ENCODE measurements at places on chromosomes 1 and 21.

DNA sequence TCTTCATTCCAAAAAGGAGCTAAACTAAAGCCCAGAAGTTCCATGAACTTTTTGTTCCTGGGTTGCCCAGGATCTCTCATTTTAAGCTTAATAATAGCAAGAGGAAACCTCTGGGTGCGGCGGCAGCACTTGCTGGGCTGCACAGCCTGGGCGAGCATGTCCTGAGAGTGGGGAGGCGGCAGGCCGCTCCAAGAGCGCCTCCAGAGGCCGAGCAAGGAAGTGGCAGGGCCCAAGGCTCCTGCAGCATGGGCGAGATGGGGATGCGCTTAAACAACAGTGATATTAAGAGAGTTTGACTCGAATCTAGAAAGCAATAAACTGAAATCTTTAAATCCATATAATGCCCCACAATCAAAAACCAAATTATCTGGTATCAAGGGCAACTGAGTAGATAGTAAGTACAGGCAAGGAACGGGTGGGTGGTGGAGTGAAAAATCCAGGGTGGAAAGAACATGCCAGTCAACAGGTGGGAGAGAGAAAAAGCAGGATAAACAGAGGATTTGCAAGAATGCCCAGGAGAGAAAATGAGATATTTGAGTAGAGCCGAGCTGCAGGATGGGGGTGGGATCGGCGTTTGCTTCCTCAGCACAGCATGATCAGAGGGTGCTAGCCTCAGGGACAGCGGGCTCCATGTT, 14.1 kb upstream of the TNR start:
- peak; percentile 32 for DNase-seq

GRCh38 chr1:147545133-147545532, 3.8 kb downstream of the BCL9 start:
- DNase-seq = no peak

DNA sequence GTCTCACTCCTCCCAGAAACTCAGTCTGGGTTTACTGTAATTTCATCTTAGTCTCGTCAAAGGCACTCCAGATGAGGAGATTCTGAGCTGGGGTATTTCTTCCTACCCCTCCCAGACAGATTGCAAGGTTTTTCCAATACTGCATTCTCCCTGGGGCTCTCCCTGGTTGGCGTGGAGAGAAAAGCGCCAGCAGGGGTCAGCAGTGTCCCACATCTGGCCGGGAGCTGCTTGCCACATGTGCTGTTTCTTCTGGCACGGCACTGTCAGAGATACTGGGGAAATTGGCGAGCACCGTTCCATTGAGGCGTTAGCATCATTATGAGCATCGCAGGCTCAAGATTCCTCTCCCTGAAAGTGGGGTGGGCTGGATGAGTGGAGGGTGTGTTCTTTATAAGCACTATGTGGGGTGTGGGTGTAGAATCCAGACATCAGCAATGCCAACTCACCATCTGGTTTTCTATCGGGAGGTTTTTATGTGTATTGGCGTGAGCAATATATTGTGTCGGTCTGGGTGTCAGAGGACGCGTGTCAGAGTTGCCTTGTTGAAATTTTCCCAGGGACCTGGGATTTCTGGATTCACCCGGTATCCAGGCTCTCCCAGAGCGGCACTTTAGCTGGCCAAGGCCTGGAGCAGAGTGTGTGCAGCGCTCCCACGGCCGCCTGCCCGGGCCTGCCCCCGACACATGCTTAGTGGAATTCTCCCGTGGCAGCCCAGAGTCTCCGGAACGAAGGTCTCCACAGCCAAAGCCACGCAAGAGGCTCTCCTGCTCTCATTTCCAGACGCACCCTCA, 8.0 kb upstream of the NAV1 start:
- peak; percentile 58 for DNase-seq

GRCh38 chr1:58107943-58108342, 438.6 kb downstream of the OMA1 start:
- DNase-seq = no peak

GRCh38 chr1:30735124-30735523, 11.7 kb upstream of the MATN1 start:
- DNase-seq = no peak

DNA sequence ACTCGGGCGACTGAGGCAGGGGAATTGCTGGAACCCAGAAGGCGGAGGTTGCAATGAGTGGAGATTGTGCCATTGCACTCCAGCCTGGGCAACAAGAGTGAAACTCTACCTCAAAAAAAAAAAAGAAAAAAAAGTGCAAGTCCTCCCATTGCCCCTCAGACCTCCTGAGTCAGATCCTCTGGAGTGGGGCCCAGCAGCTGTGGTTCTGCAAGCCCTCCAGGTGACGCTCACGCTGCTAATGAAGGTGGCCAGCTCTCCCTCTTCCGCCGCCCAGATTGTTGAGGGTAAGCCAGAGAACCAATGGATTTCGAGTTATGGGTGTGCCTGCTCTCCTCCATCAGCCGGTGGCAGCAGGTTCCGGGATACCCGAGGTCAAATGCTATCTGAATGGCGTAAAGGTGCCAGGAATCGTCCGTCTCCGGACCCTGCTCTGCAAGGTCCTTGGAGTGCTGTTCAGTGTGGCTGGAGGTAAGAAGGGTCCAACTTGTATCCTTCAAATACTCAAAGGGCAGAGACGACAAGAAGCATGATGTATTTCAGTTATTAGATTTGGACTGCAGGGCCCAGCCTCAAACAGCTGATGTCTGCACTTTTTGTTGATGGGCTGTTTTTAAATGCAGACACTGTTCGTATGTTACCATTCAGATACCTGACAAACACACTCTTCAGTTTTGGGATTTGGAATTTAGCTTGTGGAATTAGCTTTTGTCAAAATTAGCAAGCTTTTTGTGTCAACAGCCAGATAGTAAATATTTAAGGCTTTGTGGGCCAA, 17.6 kb downstream of the CLCN6 start:
- DNase-seq = no peak

DNA sequence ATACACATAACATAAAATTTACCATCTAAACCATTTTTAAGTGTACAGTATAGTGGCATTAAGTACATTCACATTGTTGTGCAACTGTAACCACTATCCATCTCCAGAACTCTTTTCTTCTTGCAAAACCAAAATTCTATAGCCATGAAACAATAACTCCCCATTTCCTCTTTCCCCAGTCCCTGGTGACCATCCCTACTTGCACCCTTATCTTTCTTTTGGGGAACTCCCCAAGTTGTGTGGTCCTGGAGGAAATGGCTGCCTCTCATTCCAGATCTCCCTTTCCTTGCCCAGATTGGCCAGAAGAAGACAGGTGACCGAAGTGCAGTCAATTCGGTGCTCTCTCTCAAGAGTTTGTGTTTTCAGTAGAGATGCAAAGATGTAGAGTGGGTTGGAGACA, 389.6 kb upstream of the C1orf87 start:
- DNase-seq = no peak

GRCh38 chr1:84996846-84997666, at the start of gene MCOLN2:
MCOLN2 (minus strand) TSS chr1:84997113; CDS start chr1:84996872, 241 bp downstream.
- peak; percentile 34 for DNase-seq

DNA sequence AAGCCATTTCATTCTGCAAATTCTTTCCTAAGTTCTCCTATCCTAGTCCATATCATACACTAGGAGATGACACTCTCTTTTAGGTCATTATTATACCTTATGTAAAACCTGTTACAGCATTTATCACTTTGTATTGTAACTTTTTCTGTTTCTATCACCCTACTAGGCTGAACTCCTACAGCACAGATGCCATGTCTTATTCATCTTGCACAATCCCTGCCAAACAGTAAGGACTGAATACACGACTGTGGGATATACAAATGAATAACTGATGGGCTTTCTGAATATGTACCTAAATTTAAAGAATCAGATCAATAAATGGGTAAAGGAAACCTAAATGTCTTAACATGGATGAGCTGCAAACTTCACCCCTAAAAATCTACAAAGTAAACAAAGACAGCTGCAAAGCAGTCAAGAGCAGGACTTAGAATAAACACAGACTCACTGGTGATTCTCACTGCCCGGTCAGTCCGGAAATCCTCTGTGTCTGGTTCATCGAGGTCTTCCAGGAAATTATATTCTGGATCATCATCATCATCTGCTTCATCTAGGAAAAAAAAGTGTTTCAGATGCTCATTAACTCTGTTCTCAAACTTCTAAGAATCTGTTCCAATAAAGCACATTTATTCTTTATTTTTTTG, 62.3 kb downstream of the GON4L start:
- no peak for DNase-seq

DNA sequence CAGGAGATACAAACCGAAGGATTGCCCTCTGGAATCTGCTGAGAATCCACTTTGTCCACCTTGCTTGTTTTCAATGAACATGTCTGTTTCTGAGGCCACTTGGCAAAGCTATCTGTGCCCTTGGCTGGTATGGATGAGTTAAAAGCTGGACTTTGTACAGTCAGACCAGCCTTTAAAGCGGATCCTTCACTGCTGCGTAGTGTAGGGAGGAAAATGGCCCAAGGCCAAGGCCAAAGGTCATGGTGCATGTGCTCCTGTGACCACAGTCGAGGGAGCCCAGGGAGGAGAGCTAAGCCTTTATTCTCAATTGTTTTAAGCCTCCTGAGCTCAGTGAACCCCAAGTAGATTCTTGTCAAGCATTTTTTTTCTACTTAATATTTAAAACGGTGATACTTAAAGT, 37.0 kb downstream of the KCNJ15 start:
- no peak for DNase-seq

DNA sequence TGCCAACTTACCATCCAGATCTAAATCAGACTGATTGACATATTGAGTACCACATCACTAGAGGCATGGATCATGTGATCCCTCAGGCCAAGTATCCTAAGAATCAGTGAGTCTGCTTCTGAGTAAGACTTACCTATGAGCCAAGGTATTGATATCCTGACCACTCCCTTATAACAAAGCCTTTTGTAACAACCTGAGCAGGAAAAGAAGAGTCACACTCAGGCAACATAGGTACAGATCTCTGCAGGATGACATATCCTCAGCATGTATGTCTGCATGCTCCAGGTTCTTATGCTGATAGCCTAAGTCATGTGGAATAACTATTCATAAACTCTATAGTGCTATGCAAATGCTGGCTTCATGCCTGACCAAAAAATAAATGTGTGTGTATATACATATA, 2.3 kb upstream of the LCE1A start:
- no peak for DNase-seq

GRCh38 chr1:7409278-7409677, 361.8 kb upstream of the VAMP3 start:
- no peak for DNase-seq

DNA sequence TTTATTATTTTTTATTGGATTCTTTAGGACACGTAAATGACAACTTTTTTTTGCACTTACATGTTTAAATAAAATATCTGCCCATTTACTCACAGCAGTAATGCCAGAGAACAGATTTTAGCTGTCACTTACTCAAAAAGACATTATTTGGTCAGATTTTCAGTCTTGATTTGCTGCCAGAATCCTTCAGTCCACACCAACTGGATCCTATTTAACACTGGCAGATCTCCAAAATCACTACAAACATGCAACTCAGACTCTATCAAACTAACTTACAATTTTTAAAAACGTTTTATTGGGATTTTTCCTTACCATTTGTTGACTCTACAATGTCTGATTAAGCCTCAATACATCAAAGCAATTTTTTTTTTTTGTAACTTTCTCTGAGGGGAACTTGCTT, 11.1 kb downstream of the ATP6V1G3 start:
- no peak for DNase-seq

GRCh38 chr21:15436031-15436430, 293.8 kb upstream of the USP25 start:
- no peak for DNase-seq

DNA sequence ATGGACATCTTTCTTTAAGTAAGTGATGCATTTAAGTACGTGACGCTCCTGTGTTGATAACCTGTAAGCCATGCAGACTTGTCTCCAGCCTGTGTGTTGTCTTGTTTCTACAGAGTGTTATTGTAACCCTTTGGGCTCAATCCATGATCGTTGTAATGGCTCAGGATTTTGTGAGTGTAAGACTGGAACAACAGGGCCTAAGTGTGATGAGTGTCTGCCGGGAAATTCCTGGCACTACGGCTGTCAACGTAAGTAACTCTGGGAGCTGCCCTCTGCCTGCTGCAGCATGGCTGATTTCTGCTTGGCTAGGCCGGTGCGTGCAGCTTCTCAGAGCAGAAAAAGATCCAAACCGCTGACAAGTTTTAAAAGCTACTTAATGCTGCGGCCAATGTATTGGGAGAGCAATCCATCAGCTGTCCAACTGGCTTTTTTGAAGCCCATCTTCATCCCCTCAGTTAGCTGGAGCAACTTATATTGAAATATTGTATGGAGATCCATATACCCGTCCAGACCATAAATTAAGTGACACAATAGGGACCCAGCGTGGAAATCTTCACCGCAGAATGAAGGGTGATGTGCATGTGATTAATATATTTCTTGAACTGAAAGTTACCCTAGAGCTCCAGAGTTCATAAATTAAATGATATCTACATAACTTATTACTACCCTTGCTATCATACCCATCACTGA, 295.9 kb downstream of the NTNG1 start:
- DNase-seq = no peak

GRCh38 chr1:5475572-5475971, 516.7 kb downstream of the NPHP4 start:
- no peak for DNase-seq

DNA sequence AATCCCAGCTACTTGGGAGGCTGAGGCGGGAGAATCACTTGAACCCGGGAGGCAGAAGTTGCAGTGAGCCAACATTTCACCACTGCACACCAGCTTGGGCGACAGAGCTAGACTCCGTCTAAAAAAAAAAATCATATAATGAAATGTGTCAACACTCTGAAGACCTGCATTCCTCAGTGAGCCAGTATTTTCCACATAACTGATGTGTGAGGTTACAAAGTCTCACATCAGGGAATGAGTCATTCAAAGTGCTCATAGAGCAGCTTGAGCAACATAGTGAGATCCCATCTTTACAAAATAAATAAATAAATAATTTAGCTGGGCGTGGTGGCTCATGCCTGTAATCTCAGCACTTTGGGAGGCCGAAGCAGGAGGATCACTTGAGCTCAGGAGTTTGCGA, 65.5 kb downstream of the CASZ1 start:
- no peak for DNase-seq

GRCh38 chr21:44955798-44956175, 16.0 kb downstream of the SLX9 start:
- DNase-seq = no peak

GRCh38 chr1:43893006-43893405, 40.6 kb upstream of the ARTN start:
- DNase-seq = no peak

DNA sequence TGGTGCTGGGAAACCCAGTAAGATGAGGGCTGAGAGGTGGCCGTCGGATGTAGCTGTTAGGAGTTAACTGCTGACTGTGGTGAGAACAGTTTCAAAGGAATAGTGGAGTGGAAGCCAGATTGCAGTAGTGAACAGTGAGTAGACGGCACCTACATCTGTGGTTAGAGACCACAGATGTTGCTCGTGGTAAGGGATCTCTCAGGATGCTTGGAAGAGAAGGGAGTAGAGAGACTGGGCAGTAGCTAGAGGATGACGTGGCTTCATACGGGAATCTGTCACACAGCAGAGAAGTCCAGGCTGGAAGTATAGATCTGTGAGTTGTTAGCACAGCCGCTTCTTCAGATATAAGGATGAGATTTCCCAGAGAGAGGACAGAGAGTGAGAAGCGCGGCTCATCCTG, 7.8 kb upstream of the ARTN start:
- no peak for DNase-seq
